Pancreas (tissue), 10 donors: ENCODE measurements at places on chromosomes 1 and 21. TPM values are rescaled to one million over a fixed set of nuclear protein-coding genes. Genes with fewer than 3 reads are reported as not detected.
A peak's percentile ranks its signal among the peaks of the same experiment; 100 is the strongest.

The SLAMF8 gene
- 1.7 TPM for total RNA-seq

The KRTAP19-1 gene
- total RNA-seq: not detected

The EVA1B gene
- total RNA-seq: 3.8 TPM

The FBXO42 gene
- total RNA-seq: 7.4 TPM

The C4BPA gene
- total RNA-seq: 15.4 TPM

The CALML6 gene
- total RNA-seq: 0.39 TPM

The OR2L3 gene
- total RNA-seq: not detected

DNA sequence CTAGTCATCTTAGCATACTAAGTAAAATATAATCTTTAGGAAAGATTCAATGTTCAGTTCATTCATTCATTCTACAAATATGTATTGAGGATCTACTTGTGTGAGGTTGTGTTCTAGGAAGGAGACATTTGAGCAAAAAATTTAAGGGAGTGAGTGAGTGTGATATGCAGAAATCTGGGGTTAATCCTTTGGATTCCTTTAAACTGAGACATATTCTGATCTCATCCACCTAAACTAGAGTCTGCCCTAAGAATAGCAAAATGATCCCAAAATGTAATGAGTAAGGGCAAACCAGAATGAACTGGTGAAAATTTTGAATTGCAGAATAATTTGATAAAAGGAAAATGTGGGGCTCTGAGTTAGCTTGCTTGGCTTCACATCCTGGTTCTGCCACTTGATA is 8.6 kb downstream of the UBE2U start:
- no peaks in the 10 kb centered on the region for H3K36me3 ChIP-seq
- no peak overlapping the region for H3K27ac ChIP-seq
- H3K4me1 ChIP-seq: no peaks in the 10 kb centered on the region
- DNase-seq: no peak

GRCh38 chr1:152886085-152886484 is 8.0 kb downstream of the SMCP start:
- no peaks in the 10 kb centered on the region for H3K4me1 ChIP-seq
- no peak overlapping the region for H3K4me3 ChIP-seq
- no peak for DNase-seq
- H3K27me3 ChIP-seq: no peaks in the 10 kb centered on the region

- peaks cover 10% of the 10 kb centered on the region for H3K4me1 ChIP-seq
- no peak overlapping the region for H3K27ac ChIP-seq
- no peak overlapping the region for H3K4me3 ChIP-seq
- H3K27me3 ChIP-seq: no peaks in the 10 kb centered on the region
- no peaks in the 10 kb centered on the region for H3K36me3 ChIP-seq
Measured at GRCh38 chr1:6245086-6245868, 1.3 kb downstream of the HES3 start.

- DNase-seq: no peak
- no peaks in the 10 kb centered on the region for H3K36me3 ChIP-seq
- H3K27me3 ChIP-seq: no peaks in the 10 kb centered on the region
- no peak overlapping the region for H3K27ac ChIP-seq
Measured at GRCh38 chr1:187157552-187157951, 328.8 kb downstream of the PLA2G4A start.

GRCh38 chr1:93641527-93641926 is 40.1 kb downstream of the BCAR3 start:
- H3K27me3 ChIP-seq: no peaks in the 10 kb centered on the region
- no peak overlapping the region for H3K4me3 ChIP-seq
- no peaks in the 10 kb centered on the region for H3K4me1 ChIP-seq
- no peak overlapping the region for H3K27ac ChIP-seq
- H3K36me3 ChIP-seq: no peaks in the 10 kb centered on the region

DNA sequence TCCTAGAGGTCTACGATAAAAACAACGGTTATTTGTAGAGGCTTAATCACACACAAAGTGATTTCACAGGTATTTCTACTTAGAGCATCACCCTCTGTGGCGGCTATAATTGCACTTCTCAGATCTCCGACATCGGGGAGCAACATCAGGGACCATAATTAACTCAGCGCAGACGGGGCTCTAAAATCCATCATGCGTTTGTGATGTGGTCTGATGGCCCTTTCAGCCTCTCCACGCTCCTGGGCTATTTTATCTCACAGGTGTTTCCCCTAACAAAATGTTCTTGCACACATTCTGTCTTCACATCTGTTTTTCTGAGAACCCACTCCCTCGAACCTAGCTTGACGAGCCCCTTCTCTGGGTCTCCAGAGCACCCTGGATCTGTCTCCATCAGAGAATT is 146.3 kb upstream of the DUSP10 start:
- no peaks in the 10 kb centered on the region for H3K4me1 ChIP-seq
- H3K36me3 ChIP-seq: no peaks in the 10 kb centered on the region
- H3K4me3 ChIP-seq: no peak overlapping the region
- no peaks in the 10 kb centered on the region for H3K27me3 ChIP-seq
- no peak for DNase-seq

DNA sequence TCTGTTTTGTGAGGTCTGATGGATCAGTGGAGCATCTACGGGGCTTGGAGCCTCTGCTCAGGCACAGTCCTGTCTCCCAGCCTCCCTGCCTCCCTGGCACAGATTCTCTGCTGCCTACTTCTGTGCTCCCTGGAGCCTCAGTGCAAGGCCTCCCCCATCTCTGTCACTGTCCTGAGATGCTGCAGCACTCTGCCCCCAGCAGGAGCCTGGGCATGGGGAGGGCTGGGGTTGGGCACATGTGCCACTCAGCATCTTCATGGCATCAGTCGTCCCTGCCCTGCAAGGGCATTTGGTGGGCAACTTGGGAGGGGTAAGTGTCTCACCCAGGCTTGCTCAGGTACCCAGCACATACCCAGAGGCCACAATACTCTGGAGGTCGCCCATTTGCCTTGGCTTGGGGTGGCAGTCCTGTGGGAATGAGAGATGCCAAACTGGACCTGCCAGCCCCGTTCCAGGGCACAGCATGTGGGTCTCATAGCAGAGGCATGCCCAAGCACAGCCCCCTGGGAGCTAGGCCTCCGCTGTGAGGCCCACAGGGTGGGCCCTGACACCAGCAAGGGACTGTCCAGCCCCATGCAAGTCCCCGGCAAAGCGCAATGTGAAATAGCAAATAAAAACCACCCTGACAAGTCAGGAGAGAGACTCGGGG is 28.7 kb downstream of the PADI3 start:
- H3K4me3 ChIP-seq: no peak overlapping the region
- no peak overlapping the region for H3K27ac ChIP-seq
- H3K4me1 ChIP-seq: peaks cover 5% of the 10 kb centered on the region
- no peaks in the 10 kb centered on the region for H3K27me3 ChIP-seq
- no peak for DNase-seq
- H3K36me3 ChIP-seq: no peaks in the 10 kb centered on the region

DNA sequence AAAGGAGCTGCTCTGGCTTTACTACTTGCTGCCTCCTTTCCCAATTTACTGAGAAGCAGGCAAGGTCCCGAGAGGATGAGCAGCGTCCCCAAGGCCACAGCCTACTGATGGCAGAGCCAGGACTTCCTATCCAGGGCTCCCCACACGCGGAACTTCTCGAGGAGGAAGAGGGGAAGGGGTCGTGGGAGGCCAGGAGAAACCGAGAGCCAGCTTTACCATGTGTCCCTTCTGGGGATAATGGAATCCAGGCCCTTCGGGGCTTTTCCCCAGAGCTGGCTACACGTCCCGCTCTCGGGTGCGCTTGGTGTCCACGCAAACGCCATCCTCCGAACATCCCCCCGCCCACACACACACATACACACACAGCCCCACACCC is 4.3 kb upstream of the CCN1 start:
- no peak for DNase-seq
- H3K27me3 ChIP-seq: no peaks in the 10 kb centered on the region
- peak overlapping the region; percentile 68 for H3K4me3 ChIP-seq
- no peaks in the 10 kb centered on the region for H3K4me1 ChIP-seq
- H3K36me3 ChIP-seq: no peaks in the 10 kb centered on the region
- peak overlapping the region; percentile 84 for H3K27ac ChIP-seq

GRCh38 chr1:108050911-108051629 is 86.1 kb upstream of the VAV3 start:
- H3K4me3 ChIP-seq: no peak overlapping the region
- no peaks in the 10 kb centered on the region for H3K36me3 ChIP-seq
- no peak for DNase-seq
- H3K27me3 ChIP-seq: no peaks in the 10 kb centered on the region

DNA sequence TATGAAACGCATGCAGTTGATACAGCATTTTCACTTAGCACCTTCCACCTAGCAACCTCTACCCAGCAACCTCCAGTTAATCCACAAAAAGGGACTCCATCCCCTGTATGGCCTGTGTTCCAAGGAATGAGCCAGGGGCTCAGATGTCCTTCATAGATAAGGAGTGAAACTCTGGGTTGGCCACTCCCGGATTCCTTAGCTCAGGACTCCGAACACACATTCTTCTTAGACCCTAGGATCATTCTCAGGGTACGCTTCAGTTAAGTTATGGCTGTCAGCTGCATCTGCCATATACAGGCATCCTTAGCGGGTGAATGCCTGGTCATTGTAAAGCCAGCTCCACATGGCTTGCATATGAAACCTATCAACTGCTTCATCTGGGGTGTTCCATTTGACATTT is 15.9 kb upstream of the IFI6 start:
- no peaks in the 10 kb centered on the region for H3K4me1 ChIP-seq
- no peak for DNase-seq
- H3K27ac ChIP-seq: no peak overlapping the region

DNA sequence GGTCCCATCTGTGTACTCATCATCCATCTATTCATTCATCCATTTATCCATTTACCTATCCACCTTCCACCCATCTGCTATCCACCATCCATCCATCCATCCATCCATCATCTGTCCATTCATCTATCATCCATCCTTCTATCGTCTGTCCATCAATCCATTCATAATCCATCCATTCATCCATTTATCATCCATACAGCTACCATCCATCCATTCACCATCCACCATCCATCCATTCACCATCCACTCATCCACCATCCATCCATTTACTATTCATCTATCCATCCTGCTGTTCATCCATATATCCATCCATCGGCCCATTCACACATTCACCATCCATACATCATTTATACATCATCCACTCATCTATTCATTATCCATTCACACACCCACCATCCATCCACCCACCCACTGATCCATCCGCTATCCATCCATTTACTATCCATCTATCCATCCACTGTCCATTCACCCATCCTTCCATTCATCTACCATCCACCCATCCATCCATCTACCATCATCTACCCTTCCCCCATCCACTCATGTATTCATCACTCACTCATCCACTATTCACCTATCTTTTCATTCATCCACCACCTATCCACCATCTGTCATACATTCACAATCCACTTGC is 96.4 kb downstream of the TRIM11 start:
- H3K4me3 ChIP-seq: no peak overlapping the region
- no peaks in the 10 kb centered on the region for H3K4me1 ChIP-seq
- H3K27ac ChIP-seq: no peak overlapping the region
- no peaks in the 10 kb centered on the region for H3K36me3 ChIP-seq

DNA sequence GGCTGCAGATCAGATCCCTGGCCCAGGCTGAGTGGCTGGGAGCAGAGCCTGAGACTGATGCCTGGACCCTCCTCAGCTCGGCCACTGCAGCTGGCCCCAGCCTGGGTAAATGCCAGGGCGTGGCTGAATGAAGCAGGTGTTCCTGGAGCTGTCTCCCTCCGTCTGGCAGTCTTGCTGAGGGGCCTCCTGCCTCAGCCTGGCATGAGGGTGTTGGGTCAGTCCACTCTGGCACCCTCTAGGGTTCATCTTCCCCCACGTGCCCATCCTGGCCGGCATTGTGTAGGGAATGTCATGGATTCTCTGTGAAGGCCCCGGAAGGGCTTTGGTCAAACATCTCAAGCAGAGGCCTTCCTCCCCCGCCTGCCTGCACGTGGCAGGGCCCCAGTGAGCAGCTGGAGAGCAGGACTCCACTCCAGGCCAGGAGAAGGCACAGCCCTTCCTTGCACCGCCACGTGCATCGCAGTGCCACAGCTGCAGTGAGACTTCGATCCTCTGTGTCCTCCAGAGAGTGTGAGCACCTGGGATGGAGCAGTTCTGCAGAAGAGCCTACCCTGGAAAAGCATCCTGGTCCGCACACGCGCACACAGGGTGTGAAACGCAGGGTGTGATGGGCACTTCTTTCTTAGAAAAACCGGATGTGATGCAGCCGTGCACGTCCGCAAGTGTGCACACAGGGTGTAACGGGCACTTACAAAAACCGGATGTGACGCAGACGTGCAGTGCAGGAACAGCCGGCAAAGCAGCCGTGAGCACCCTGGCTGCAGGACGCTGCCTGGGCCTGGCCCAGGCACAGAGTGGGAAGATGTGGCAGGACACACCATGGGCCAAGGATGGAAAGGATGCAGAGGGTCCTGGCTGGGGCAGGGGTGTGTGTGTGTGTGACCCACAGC is 4.6 kb upstream of the KRTAP10-4 start:
- H3K27ac ChIP-seq: no peak overlapping the region
- no peaks in the 10 kb centered on the region for H3K4me1 ChIP-seq
- no peaks in the 10 kb centered on the region for H3K27me3 ChIP-seq
- H3K36me3 ChIP-seq: no peaks in the 10 kb centered on the region

- no peak for DNase-seq
- no peaks in the 10 kb centered on the region for H3K36me3 ChIP-seq
- no peaks in the 10 kb centered on the region for H3K27me3 ChIP-seq
- no peaks in the 10 kb centered on the region for H3K4me1 ChIP-seq
- H3K4me3 ChIP-seq: no peak overlapping the region
Measured at GRCh38 chr21:9774347-9774746, 747.0 kb upstream of the TPTE start.

GRCh38 chr1:67750691-67751054 is 65.7 kb downstream of the GADD45A start:
- no peak overlapping the region for H3K4me3 ChIP-seq
- H3K4me1 ChIP-seq: peaks cover 28% of the 10 kb centered on the region
- DNase-seq: no peak

GRCh38 chr1:207787776-207788175 is 35.9 kb downstream of the CD46 start:
- DNase-seq: no peak
- H3K4me3 ChIP-seq: no peak overlapping the region
- peaks cover 5% of the 10 kb centered on the region for H3K4me1 ChIP-seq
- no peaks in the 10 kb centered on the region for H3K36me3 ChIP-seq
- no peaks in the 10 kb centered on the region for H3K27me3 ChIP-seq

- no peaks in the 10 kb centered on the region for H3K36me3 ChIP-seq
- no peaks in the 10 kb centered on the region for H3K4me1 ChIP-seq
- no peaks in the 10 kb centered on the region for H3K27me3 ChIP-seq
- no peak overlapping the region for H3K27ac ChIP-seq
Measured at GRCh38 chr21:43364851-43365424, 62.0 kb downstream of the SIK1 start.

GRCh38 chr1:209207701-209208286 is 375.7 kb upstream of the CAMK1G start:
- no peaks in the 10 kb centered on the region for H3K36me3 ChIP-seq
- H3K4me3 ChIP-seq: no peak overlapping the region
- H3K4me1 ChIP-seq: no peaks in the 10 kb centered on the region
